ENCODE measurements at places on chromosomes 2 and 18.

DNA sequence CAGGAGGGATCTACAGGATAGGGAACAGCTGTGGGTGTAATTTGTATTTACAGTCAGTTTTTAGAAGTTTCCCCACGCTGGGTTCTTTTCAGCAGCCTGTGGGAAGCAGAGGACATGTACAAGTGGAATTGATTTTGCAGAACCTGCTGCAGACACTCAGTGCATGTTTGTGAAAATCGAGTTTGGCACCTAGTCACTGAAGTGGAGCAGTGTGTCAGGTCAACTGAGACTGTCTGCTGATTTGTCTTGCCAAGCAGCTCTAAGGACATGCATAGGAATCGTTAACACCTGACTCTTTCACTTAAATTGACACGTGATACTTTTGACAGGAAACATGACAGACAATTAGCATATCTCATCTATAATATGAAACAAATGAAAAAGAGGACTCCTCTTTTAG is 416.6 kb downstream of the TMX3 start:
- no peak for DNase-seq

DNA sequence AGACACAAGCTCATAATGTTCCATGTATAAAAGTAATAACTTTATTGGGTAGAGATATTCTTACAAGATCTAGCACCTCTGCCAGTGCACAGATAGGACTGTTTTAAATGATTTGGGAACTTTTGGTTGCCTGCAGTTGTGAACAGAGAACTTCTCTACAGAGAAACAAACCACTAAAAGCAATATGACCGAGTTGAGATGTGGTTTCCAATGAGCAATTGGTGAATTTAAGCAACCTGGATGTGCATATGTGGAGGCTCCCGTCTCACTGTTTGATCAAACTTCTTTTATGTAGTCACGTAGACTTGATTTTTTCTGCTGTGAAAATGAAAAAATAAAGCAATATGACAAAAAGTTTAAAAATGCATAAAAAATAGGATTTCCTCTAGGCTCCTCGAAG is 7.8 kb downstream of the SOX11 start:
- DNase-seq = no peak

GRCh38 chr2:84846041-84846663 is 34.7 kb downstream of the TRABD2A start:
- no peak for DNase-seq

DNA sequence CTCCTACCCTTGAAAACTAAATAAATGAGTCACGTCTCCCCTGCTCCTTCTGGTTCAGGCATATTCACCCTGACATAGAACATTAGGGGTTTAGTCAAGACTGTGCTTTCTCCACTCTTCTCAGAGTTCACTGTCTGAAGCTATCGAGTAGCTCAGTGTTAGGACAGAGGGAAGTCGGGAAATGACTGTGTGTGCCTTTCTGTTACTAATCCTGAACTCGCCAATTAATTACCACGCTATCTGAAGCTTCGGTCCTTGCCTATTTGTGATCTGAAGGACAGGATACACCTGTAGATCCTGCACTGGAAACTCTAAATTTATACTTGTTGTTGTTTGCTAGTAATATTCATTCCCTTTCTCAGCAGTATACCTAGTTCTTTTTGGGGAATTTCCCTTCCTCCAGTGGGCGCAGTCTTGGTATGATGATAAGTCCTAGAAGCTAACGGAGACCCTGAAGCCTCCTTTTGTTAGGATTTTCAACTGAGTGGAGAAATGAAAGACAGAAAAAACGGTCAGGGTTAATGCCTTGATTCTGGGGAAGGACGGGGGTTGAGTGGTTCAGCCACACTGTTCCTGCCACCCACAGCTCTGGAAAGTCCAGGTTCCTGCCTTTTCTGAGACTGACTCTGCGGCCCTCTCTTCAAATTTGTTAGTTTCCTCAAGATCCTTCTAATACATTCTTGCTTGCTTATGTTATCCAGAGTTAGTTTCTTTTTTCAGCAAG is 218.0 kb downstream of the DLGAP1 start:
- DNase-seq = no peak

GRCh38 chr2:231926761-231927565 is 767 bp upstream of the NPPC start:
- no peak for DNase-seq

DNA sequence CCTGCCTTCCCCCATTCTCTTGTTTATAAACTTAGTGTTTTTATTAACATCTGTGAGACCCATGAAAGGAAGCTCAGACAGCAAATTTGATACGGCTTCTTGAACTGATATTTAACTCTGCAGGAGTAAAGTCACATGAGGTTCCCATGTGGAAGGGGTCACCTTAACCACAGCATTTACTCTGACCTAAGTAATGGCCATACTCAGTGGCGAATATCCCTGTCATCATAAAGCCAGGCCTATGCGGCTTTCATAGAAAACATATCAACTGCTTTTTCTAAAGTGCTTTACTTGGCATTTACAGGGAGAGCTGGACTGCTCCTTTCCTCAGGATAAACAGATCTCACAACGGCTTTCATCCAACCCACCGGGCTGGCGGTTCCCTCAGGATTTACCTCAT is 9.0 kb downstream of the REG1A start:
- DNase-seq = no peak

All from glomerular endothelial cell (primary cell).